Fibroblast of skin of left biceps (primary cell): ENCODE measurements at places on chromosomes 3 and 15.
A peak's percentile ranks its signal among the peaks of the same experiment; 100 is the strongest.

GRCh38 chr3:173709026-173709425 is 311.5 kb downstream of the NLGN1 start:
- no peak for DNase-seq

- DNase-seq = peak; percentile 51
Observed at GRCh38 chr3:71035314-71035713, 548.2 kb downstream of the FOXP1 start.

- DNase-seq = no peak
Observed at GRCh38 chr15:50067254-50067653, 51.8 kb downstream of the ATP8B4 start.

GRCh38 chr15:65042776-65043327 is 2.3 kb upstream of the SLC51B start:
- no peak for DNase-seq
